Activated T-cell treated with anti-CD3 and anti-CD28 coated beads for 24 hours (primary cell): ENCODE measurements at places on chromosomes 6 and 20.

GRCh38 chr6:48826901-48827701 lies 636.0 kb downstream of the MMUT start:
- no peak for DNase-seq

GRCh38 chr6:723540-723939 lies 30.6 kb upstream of the EXOC2 start:
- DNase-seq, result no peak

GRCh38 chr6:143125455-143125854 lies 64.8 kb downstream of the AIG1 start:
- DNase-seq, result no peak

- no peak for DNase-seq
Measured at GRCh38 chr6:53216301-53216700, 67.7 kb upstream of the GCM1 start.

DNA sequence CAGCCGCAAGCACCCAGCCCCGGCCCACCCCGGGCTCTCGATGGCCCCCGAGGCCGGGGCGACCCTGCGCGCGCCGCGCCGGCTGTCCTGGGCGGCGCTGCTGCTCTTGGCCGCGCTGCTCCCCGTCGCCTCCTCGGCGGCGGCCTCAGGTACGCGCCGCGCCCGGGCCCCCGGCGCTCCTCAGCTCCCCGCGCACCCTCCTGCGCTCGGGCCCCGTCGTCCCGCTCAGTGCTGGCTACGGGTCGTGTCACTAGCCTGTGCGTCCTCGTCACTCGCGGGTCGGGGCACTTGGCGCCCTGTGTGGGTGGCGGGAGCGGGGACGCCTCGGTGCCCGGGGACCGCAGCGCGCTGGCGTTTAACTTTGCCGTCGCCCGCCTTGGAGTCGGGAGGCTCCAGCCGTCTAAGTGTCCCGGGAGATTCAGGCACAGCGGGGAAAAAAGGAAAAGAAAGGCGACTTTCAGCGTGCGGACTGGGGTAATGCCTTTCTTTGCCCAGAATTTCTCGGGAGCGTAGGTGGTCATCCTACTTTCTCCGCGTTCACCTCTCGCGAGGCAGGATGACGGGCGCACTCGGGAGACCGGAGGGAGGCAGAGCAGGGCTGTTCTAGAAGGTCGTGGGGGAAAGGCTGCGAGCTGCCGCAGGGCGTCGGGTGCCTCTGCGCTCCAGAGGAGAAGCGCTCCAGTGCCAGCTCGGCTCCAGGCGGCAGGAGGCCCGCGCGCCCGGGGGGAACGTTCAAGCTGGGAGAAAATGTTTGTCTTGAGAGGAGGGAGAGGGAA lies 545 bp downstream of the FNDC1 start:
- DNase-seq, result no peak

GRCh38 chr6:24822696-24823095 lies 24.0 kb upstream of the ARMH2 start:
- no peak for DNase-seq

DNA sequence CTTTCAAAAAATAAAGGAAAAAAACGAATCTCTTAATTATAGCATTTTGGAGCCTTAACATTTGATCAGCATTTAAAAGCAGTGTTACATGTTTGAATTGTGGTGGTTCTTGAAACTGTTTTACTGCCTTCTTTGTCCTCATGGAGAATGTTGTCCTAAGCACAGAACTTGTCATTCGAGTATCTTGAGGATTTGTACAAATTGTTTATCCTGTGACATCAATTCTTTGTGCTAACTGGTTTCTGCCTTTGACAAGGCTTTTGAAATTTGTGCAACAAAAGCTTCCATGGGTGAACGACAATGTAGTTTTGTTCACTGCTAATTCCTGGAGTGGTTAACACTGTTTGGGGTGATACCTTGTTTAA lies 130.8 kb downstream of the SCAF8 start:
- DNase-seq, result no peak

- DNase-seq, result no peak
Measured at GRCh38 chr6:133969921-133970295, 16.9 kb downstream of the TBPL1 start.

DNA sequence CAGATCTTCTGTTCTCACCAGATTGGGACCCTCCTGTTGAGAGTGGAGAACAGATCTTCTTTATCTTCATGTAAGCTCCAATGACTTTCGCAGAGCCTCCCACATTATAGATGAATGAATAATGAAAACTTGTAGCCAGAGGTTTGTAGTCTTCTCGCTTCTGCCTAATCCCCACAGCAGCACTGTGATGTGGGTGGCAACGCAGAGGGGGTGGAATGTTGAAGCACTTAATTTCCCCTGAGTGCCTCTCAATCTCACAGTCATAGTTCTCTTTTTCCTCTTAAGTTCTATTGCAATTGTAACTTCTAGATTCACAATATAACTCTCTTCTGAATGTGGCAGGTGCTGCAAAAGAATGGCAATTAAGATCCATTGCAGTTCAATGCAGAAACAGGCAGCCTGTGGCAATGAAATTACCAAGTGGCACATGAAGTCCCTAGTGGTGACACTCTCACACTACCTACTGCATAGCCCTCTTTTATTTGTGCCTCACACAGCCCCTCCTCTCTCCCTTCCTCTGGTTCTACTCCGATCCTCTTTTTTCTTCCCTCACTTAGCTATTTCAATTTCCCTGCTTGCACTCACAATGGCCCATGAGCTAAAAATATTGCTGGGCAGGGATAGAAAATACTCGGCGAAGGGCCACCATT lies 281.9 kb downstream of the UBE3D start:
- no peak for DNase-seq

DNA sequence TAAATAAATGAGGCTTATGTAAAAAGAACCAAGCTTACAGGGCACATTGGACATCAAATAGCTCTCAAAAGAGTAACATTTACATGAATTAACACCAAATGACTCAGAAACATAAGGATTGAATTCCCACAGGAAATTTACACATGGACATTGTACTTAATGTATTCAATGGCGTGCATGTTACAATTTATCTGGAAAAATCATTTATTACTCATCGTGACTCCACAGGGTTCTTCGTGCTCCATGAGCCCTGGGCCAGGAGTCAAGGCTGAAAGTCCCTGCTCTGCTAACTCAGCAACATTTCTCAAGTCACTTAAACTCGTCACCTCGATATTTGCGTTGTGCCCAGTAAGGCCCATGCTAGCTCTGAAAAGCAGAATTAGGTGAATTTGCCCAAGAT lies 158.5 kb downstream of the PHACTR1 start:
- no peak for DNase-seq

DNA sequence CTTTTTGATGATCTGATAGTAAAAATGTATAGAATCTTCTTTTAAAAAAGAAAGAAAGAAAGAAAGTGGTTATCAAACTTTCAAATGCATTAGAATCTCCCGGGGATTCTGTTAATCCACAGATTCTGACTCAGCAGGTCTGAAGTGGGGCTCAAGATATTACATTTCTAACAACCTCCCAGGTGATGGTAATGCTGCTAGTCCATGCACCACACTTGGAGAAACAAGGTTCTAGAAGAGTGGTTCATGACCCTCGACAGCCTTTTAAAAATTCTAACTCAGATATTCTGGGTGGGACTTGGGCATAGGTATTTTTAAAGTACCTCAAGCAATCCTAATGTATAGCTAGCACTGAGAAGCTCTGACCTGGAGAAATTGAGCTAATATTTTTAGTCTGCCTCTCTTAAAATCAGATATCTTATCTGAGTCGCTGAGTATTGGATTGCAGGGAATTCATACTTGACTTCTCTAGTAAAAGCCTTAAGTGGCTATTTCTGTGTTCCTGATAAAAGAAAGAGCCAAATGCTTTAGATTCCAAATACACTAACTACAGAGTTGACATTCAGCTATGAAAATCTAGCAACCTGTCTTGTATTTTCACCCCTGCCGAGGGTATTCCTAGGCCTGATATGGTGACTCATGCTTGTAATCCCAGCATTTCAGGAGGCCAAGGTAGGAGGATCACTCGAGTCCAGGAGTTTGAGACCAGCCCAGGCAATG lies 252.4 kb downstream of the PHACTR1 start:
- no peak for DNase-seq

DNA sequence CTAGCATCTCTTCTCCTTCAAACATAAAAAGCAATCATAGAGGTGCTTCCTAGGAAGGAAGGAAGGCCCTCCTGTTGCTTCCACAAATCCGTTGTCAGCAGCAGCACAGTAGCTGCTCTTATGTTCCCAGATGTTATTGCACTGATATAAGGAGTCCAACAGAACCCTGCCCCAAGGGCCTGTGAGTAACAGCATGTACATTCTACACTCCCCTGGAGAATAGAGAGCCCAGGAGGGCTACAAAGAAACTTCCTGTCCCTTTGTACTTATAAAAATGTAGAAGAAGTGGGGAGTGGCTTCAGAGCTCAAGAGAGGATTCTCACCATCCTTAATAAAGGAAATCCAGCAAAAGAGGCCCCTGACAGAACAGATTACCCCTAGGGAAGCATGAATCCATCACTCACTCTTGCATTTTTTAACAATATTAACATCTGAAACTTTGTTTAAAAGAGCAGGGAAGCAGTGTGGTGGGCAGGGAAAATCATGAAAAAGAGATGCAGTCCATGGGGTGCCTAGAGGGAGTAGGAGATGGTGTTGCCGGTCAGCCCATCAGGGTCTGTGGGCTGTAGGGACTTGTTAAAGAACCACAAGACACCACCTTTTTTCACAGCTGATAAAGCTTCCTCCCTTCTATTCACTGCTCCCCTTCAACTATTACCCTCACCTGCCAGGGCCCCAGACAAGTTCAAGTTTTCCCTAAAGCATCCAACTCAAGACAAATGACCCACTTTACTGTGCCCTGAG lies 104.5 kb upstream of the ADGRF1 start:
- no peak for DNase-seq

DNA sequence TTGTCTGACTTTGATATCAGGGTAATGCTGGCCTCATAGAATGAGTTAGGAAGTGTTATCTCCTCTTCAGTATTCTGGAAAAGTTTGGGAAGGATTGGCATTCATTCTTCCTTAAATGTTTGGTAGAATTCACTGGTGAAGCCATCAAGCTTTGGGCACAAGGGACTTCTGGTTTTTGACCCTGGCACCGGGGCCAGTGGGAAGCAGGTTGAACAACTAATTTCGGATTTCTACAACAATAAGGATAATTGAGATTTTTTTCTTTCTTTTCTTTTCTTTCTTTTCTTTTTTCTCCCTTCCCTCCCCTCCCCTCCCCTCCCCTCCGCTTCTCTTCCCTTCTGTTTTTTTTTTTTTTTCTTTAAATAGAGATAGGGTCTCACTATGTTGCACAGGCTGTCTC lies 70.4 kb downstream of the EFCAB8 start:
- DNase-seq, result no peak

GRCh38 chr20:47011984-47012383 lies 117.3 kb downstream of the EYA2 start:
- no peak for DNase-seq

DNA sequence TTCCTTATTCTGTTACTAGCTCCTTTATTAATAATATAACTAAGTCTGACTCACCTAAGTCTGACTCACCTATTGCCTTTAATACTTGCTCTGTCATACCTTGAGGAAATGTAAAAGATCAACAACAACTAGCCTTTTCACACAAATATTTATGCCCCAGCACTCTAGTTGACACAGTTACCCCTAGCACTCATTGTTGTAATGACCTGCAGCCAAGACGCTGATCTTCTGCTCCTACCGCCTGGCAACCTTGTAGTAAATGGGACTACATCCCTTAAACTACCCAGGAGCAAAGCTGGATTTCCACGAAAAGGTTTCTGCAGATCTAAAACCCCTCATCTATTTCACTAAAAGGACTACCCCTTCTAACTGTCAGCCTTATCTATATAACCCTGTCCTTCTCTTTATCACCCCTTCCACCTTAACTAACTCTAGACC lies 90.0 kb downstream of the PLG start:
- DNase-seq, result no peak

DNA sequence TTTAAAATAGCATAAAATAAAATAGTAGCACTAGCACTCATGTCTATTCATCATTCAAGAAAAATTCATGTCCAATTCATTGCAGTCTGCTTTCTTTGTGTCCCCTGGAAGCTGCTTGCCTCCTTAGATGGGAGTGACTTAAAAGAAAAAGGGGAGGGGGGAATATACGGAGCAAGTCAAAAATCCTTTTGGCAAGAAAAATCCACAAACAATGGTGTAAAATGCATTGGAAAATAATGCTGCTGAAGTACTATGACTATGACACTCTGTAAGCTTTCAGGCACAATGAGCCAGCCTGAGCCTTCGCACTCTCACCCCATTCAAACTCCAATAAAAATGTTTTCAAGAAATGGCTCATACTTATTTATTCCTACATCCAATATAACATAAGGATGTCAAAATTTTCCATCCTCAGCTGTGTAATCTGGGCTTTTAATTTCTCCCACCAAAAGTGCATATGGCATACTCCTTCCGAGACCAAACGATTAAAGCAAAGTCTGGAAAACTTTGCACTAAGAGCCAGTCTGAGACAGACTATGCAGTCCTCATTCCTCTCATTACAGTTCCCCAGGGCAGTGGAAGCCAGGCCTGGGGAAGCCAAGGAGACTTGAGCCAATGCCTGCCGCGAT lies 790 bp downstream of the NEDD9 start:
- no peak for DNase-seq

DNA sequence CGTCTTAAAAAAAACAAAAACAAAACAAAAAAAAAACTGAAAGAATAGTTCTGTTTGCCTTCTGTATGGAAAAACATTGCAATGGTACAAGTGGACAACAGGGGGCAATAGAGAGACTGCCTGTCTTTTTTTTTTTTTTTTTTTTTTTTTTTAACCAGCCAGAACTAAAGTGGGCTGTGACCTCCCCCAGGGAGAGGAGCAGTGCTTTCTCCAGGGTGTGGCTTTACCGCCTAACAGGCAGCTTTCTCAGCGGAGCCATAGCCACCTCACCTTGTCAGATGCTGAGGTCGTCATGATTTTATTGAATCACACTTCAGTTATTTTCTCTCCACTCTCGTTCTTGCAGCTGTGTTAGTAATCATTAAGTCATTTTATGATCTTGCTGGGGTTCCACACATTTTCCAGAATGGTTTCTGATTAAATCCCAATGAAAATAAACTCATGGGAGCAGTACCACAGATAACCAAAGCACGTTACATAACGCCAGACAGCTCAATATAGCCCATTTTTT lies 78.4 kb downstream of the GMPR start:
- no peak for DNase-seq

DNA sequence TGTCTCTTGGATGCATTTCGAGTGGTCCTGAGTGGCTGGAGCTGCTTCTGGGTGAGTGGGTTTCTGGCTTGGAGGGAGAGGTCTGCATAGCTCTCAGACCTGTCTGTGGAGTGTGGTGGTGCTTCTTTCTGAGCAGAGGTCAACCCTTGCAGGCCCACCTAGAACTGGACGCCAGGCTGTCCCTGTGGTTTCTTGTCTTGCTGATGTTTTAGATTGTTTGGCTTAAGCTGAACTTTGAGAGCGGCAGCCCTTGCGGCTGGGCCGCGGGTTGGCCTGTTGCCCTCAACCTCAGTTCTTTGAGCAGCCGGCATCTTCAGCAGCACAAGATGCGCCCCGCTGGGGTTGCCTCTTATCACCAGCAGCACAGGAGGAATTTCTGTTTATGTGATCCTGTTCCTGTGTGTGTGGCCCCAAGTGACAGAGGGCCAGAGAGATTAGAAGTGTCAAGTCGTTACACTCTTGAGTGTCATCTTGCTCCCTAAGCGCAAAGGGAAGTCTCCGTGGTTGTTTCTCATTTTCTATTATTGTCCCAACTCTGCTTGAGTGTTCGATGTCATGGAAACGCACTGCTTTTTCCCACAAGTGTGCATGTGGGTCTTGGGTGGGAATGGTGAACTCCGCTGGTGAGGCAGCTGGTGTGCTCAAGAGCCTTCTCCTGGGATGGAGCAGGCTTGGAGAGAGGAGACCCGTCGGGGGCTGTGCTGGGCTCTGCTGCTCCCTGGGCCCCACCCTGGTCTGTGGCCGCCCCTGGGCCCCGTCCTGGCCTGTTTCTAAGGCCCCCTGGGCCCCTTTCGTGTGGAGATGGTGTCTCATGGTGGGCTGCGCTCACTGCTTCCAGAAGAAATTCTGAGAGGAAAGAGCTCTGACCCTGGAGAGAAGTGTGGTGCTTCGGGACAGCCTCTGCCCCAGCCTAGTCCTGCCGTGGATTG lies 20.1 kb upstream of the SLC22A1 start:
- DNase-seq, result no peak
